ENCODE measurements at places on chromosomes 13 and 19. TPM values are rescaled to one million over a fixed set of nuclear protein-coding genes. Genes with fewer than 3 reads are reported as not detected.

CEACAM1 gene
- 6.2 TPM for total RNA-seq

VSTM2B gene
- not detected for total RNA-seq

RASL11A gene
- total RNA-seq, result 2.3 TPM

C2CD4C gene
- total RNA-seq, result 0.67 TPM

DMKN gene
- total RNA-seq, result not detected

ACER1 gene
- not detected for total RNA-seq

FGF21 gene
- total RNA-seq, result not detected

DIRAS1 gene
- 0.29 TPM for total RNA-seq

LHB gene
- 0.48 TPM for total RNA-seq

CNFN gene
- total RNA-seq, result 0.65 TPM

RXFP2 gene
- total RNA-seq, result not detected

EMP3 gene
- total RNA-seq, result 31.4 TPM

All from vein endothelial cell (primary cell).